ENCODE measurements at places on chromosomes 13 and 19. TPM values are rescaled to one million over a fixed set of nuclear protein-coding genes. Genes with fewer than 3 reads are reported as not detected.

- H3K4me3 ChIP-seq: no peak overlapping the region
- H3K36me3 ChIP-seq: no peaks in the 10 kb centered on the region
- no peak for DNase-seq
- H3K4me1 ChIP-seq: no peaks in the 10 kb centered on the region
- H3K27me3 ChIP-seq: no peaks in the 10 kb centered on the region
Observed at GRCh38 chr13:104001766-104002165, 935.5 kb upstream of the SLC10A2 start.

DMKN gene
- 3.7 TPM for total RNA-seq

GTF2F1 gene
- total RNA-seq: 78.9 TPM

DNA sequence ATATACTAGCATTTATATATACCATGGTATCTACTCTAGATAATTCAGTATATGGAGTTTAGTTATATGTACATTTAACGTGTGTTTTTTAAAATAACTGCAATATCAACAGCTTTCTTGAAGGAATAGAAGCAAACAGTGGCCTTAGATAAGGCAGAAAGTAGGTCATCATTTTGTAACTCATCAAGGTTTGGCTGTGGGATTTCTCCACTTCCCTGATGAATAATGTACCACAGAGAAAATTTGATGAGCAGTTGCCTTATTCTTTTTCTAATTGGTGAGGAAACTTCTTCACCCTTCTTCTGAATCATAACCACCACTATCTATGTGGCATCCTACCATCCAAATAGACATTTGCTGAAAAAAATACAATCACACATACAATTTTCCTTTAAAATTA, 590.2 kb upstream of the SPRY2 start:
- no peak overlapping the region for H3K27ac ChIP-seq
- no peaks in the 10 kb centered on the region for H3K36me3 ChIP-seq
- no peak overlapping the region for H3K4me3 ChIP-seq
- no peaks in the 10 kb centered on the region for H3K27me3 ChIP-seq
- H3K4me1 ChIP-seq: no peaks in the 10 kb centered on the region
- no peak for DNase-seq

ZNF132 gene
- 3.5 TPM for total RNA-seq

ABHD13 gene
- total RNA-seq: 6.5 TPM

- H3K27me3 ChIP-seq: no peaks in the 10 kb centered on the region
- no peaks in the 10 kb centered on the region for H3K36me3 ChIP-seq
- H3K27ac ChIP-seq: peak within 1 kb of the TSS; percentile 89
- DNase-seq: peak; percentile 89
- H3K4me3 ChIP-seq: peak within 1 kb of the TSS; percentile 89
Observed at GRCh38 chr19:48110350-48110966, at the start of gene PLA2G4C. Gene PLA2G4C (minus strand): TSS chr19:48110817. CDS start chr19:48106529, 4,288 bp downstream.

DNA sequence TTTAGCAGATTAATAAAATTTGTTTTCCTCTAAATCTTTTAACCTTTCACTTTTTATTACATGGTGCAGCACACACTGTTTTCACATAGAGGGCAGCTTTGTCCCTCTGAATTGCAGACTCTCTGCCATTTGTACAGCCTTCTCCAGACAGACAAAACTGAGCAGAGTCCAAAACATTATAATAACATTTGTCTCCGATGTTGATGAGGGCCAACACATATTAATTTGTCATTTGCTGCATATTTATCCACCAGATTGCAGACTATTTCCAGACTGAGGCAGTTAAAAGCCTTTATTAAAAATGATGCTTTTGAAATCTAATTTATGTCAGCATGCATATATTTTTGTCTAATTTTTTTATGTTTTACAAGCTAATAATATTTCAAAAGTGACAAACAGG, 1251.9 kb upstream of the SLC10A2 start:
- no peaks in the 10 kb centered on the region for H3K4me1 ChIP-seq
- H3K27ac ChIP-seq: no peak overlapping the region

MYPOP gene
- 10.9 TPM for total RNA-seq

GRCh38 chr13:107348471-107348870, 780.5 kb upstream of the ARGLU1 start:
- H3K27ac ChIP-seq: no peak overlapping the region
- no peaks in the 10 kb centered on the region for H3K27me3 ChIP-seq
- no peaks in the 10 kb centered on the region for H3K36me3 ChIP-seq
- no peaks in the 10 kb centered on the region for H3K4me1 ChIP-seq
- DNase-seq: no peak

GRCh38 chr19:34094960-34095359, 77.3 kb upstream of the LSM14A start:
- H3K36me3 ChIP-seq: no peaks in the 10 kb centered on the region
- H3K27me3 ChIP-seq: peaks cover 13% of the 10 kb centered on the region
- no peak overlapping the region for H3K4me3 ChIP-seq
- H3K27ac ChIP-seq: no peak overlapping the region
- no peaks in the 10 kb centered on the region for H3K4me1 ChIP-seq
- no peak for DNase-seq

GRCh38 chr19:35388277-35389054, 17.6 kb downstream of the GPR42 start:
- no peak for DNase-seq
- no peak overlapping the region for H3K27ac ChIP-seq
- no peaks in the 10 kb centered on the region for H3K4me1 ChIP-seq
- H3K4me3 ChIP-seq: no peak overlapping the region

GRCh38 chr13:28058866-28059613, 41.3 kb downstream of the FLT3 start:
- H3K4me3 ChIP-seq: no peak overlapping the region
- H3K36me3 ChIP-seq: no peaks in the 10 kb centered on the region
- H3K27ac ChIP-seq: no peak overlapping the region
- H3K27me3 ChIP-seq: peaks cover 23% of the 10 kb centered on the region
- H3K4me1 ChIP-seq: no peaks in the 10 kb centered on the region

SBSN gene
- not detected for total RNA-seq

GRCh38 chr13:30832845-30833332, 73.2 kb upstream of the MEDAG start:
- peaks cover 22% of the 10 kb centered on the region for H3K4me1 ChIP-seq
- peaks cover 13% of the 10 kb centered on the region for H3K27me3 ChIP-seq
- peak; percentile 80 for DNase-seq
- H3K27ac ChIP-seq: no peak overlapping the region
- no peaks in the 10 kb centered on the region for H3K36me3 ChIP-seq
- peak overlapping the region; percentile 41 for H3K4me3 ChIP-seq

DNA sequence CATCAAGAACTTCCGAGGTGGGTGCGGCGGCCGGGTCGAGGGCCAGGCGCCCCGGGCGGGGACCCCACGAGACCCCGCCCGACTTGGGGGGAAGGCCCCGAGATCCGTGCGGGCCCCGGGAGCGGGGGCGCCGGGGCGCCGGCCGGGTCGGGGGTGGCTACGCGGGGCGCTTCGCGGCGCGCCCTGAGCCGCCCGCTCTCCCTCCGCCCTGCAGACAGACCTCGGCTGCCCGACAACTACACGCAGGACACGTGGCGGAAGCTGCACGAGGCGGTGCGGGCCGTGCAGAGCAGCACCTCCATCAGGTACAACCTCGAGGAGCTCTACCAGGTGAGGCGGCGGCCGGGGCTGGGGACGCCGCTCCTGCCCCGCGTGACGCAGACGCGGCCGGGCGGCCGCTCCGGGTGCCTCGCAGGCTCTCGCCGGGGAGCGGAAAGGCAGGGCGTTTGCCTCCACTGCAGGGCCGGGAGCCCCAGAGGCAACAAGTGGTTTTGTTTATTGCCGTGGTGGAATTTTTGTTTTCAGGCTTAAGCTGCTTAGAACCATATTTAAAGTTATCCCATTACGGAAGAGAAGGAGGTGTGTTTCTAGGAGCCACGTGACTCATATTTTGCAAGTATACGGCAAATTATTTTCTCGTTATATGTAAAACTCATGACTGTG, 477 bp downstream of the CUL4A start:
- peaks cover 56% of the 10 kb centered on the region for H3K4me1 ChIP-seq
- peak; percentile 73 for DNase-seq
- H3K27ac ChIP-seq: peak overlapping the region; percentile 78
- H3K4me3 ChIP-seq: peak overlapping the region; percentile 83
- H3K27me3 ChIP-seq: no peaks in the 10 kb centered on the region

ZNF865 gene
- 13.2 TPM for total RNA-seq

CAMSAP3 gene
- 2.0 TPM for total RNA-seq

HOOK2 gene
- total RNA-seq: 38.8 TPM

SCN1B gene
- total RNA-seq: 2.7 TPM

BRME1 gene
- 13.2 TPM for total RNA-seq

DNA sequence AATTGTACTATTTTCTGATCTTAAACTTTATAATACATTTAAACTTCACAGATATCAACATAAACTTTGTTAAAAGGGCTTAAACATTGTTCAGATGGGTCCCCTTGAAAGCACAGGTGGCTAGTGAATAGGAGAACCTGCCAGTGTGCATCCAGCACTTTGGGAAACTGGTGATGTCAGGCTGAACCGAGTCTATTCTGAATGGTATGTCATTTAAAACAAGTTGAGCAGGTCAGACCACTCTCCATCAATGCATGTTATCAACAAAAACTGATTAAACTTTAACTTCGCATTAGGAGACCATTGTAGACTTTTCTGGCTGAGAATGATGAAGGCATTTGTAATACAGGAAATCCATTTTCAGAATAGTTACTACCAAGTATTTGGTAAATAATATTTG, 50.1 kb upstream of the FREM2 start:
- no peak overlapping the region for H3K4me3 ChIP-seq
- H3K27me3 ChIP-seq: no peaks in the 10 kb centered on the region
- no peaks in the 10 kb centered on the region for H3K36me3 ChIP-seq
- no peaks in the 10 kb centered on the region for H3K4me1 ChIP-seq

- H3K27ac ChIP-seq: peak overlapping the region; percentile 48
- no peak for DNase-seq
- peaks cover 45% of the 10 kb centered on the region for H3K4me1 ChIP-seq
- H3K4me3 ChIP-seq: peak overlapping the region; percentile 69
- H3K27me3 ChIP-seq: peaks cover 62% of the 10 kb centered on the region
Observed at GRCh38 chr19:40225440-40226305, 816 bp downstream of the CCNP start.

- no peak overlapping the region for H3K4me3 ChIP-seq
- DNase-seq: no peak
- peaks cover 36% of the 10 kb centered on the region for H3K4me1 ChIP-seq
- H3K27me3 ChIP-seq: no peaks in the 10 kb centered on the region
Observed at GRCh38 chr13:108409730-108410129, 140.2 kb downstream of the TNFSF13B start.

DNA sequence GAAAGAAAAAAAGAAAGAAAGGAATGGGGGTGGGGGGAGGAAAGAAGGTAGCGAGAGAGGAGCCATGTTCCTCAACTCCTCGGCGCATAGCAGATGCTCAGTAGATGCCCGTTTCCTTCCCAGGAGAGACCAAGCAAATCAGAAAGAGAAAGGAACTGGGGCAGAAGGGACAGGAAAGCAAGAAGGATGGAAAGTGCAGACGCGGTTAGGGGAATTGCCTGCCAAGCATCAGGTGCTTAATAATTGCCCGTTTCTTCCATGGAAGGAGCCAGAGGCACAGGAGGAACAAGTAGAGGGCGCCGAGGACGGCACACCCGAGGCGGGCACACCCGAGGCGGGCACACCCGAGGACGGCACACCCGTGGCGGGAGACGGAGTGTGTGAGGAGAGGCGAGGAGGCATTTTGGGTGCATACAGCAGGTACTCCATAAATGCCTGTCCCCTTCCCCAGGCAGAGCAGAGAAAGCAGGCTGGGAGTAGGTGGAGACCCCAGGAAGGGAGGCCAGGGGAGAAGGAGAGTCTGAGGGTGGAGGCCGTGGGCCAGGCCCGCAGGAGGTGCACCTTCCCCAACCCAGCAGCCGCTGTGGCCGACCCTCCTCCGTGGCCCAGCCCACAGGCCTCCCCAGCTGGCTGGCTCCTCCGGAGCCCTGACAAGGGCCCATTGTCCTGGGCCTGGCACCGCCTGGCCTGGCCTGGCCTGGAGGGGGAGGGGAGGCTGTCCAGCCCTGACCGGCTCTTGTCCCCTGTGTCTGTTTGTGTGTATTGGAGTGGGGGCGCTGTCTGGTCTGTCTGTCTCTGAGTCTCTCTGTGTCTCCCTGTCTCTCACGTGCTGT, 14.6 kb downstream of the JOSD2 start:
- no peak for DNase-seq
- H3K4me3 ChIP-seq: no peak overlapping the region
- peaks cover 11% of the 10 kb centered on the region for H3K4me1 ChIP-seq
- H3K27ac ChIP-seq: no peak overlapping the region
- H3K27me3 ChIP-seq: peaks cover 10% of the 10 kb centered on the region
- no peaks in the 10 kb centered on the region for H3K36me3 ChIP-seq

DNA sequence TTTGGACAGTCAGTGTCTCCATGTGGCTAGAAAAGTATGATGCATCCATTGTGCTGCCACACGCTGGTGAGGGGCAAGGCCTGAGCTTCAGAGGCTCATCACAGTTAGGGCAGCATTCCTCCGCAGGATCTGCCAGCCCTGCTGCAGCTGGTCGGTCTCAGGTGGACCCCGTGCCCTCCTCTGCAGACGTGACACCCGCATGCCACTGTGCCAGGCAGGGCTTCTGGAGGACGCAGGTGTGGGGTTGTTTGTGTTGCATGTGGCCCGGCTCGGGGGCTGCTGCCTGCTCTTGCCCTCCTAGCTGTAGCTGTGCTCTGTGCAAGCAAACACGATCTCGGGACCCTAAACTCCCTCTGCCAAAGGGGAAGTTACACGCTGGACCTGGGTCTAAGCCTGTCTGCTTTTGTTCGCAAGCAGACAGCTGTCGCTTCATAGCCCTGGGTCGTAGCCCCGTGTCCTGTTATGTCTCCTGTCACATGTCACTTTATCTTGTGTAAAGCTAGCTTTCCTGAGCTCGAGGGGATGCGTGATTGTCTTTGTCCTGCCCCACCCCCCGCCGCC, 45.3 kb downstream of the SLC7A9 start:
- no peak for DNase-seq
- H3K27me3 ChIP-seq: peaks cover 32% of the 10 kb centered on the region
- no peaks in the 10 kb centered on the region for H3K36me3 ChIP-seq
- no peak overlapping the region for H3K4me3 ChIP-seq
- H3K4me1 ChIP-seq: peaks cover 19% of the 10 kb centered on the region
- H3K27ac ChIP-seq: no peak overlapping the region

WDR62 gene
- 21.6 TPM for total RNA-seq

SIGLEC5 gene
- not detected for total RNA-seq

DNA sequence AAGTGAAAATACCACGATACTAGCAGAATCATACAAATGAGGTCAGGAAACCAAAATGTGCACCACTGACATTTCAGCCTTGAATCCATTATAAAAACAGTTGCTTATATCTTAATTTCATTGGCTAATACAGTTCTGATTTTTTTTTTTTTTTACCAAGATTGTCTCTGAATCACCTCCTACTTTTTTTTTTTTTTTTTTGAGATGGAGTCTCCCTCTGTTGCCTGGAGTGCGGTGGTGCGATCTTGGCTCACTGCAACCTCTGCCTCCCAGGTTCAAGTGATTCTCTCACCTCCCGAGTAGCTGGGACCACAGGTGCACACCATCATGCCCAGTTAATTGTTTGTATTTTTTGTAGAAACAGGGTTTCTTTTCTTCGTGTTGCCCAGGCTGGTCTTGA, 270.2 kb downstream of the LMO7 start:
- no peaks in the 10 kb centered on the region for H3K36me3 ChIP-seq
- H3K4me3 ChIP-seq: no peak overlapping the region
- H3K27ac ChIP-seq: no peak overlapping the region
- H3K4me1 ChIP-seq: no peaks in the 10 kb centered on the region

All from activated T-cell treated with anti-CD3 and anti-CD28 coated beads, Interleukin-2, amount 50 U/mL, for 72 hours (primary cell).